ENCODE measurements at places on chromosomes 6 and 20.

GRCh38 chr6:112065426-112065986, 11.6 kb downstream of the CCN6 start:
- DNase-seq, result no peak

DNA sequence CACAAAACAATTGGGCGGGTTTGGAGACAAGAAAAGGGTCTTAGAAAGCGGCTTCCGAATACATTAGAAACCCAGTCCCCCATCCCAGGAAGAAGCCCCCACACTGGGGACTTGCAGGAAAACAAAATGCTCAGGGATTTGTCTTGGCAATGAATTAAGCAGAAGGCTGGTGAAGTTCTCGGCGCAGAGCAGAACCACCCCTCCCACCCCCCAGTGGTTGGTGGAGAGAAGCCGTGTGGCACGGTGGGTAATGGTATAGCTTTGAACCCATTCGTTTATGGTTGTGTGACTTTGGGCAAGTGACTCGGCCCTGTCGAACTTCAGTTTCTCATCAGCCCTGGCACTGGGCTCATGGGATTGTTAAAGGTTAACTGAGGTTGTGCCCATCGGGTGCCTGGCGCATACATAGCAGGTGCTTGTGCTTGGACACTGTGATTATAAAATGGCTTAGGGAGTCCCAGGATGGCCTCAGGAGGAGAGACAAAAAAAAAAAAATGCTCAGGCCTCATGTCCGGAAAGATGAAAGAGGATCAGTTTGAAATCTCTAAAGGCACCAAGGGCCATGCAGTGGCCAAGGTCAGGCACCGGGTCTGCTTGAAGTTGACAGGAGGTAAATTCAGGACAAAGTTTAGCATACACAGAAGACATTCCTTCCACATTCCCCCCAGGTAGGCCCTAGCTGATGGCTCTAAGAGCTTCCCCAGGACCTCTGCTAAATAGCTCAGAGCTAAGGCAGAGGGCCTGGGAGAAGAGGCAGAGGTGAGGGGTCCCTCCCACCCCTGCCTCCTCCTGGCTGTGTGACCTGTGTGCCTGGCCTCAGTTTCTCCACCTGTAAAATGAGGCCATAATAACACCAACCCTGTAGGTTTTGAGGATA, 120.1 kb upstream of the PTPN1 start:
- no peak for DNase-seq

DNA sequence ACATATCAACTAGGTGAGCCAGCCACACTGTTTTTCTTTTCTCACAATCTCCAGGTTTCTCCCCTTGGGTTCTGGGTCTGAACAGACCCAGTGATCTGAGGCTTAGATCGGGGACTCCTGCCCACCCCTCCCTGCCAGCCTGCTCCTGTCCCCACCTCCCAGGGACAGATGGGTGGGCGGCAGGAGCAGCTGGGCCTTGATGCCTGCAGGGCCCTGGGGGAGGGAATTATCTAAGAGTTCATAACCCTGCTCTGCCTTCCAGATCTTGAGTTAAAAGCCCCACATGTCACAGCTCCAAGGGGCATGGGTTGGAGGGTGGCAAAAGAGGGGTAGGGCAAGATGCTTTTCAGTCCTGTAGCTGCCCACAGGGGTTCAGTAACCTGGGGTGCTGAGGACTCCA, 5.2 kb upstream of the XKR7 start:
- no peak for DNase-seq

DNA sequence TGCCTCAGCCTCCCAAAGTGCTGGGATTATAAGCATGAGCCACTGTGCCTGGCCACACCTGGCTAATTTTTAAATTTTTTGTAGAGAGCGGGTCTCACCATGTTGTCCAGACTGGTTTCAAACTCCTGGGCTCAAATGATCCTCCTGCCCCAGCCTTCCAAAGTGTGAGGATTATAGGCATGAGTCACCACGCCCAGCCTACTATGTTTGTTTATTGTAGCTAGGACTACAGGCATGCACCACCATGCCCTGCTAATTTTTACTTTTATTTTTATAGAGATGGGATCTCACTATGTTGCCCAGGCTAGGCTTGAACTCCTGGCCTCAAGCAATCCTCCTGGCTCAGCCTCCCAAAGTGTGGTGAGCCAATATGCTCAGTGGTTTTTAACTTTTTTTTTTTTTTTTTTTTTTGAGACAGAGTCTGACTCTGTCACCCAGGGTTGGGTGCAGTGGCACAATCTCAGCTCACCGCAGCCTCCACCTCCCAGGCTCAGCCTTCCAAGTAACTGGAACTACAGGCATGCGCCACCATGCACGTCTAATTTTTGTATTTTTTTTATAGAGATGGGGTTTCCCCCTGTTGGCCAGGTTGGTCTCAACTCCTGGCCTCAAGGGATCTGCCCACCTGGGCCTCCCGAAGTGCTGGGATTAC, 12.0 kb upstream of the DDX43 start:
- DNase-seq, result no peak

GRCh38 chr6:106579281-106579680, 50.0 kb downstream of the RTN4IP1 start:
- DNase-seq, result no peak

DNA sequence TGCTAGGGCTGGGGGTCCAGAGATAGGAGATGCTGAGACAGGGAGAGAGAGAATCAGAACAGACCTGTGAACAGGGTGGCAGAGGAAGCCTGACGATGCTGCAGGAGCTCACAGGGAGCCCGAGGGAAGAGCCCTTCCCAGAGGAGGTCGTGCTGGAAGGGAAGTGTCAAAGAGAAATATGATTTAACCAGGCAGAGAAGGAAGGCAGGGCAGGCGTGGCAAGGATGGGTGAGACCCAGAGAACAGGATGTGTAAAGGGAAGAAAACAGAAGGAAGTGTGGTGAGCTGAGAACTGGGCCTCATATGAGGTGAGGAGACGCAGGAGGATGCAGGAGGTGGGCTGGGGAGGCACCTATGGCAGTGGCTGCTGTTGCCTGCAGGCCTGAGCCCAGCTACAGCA, 105.6 kb downstream of the ZDHHC14 start:
- no peak for DNase-seq

DNA sequence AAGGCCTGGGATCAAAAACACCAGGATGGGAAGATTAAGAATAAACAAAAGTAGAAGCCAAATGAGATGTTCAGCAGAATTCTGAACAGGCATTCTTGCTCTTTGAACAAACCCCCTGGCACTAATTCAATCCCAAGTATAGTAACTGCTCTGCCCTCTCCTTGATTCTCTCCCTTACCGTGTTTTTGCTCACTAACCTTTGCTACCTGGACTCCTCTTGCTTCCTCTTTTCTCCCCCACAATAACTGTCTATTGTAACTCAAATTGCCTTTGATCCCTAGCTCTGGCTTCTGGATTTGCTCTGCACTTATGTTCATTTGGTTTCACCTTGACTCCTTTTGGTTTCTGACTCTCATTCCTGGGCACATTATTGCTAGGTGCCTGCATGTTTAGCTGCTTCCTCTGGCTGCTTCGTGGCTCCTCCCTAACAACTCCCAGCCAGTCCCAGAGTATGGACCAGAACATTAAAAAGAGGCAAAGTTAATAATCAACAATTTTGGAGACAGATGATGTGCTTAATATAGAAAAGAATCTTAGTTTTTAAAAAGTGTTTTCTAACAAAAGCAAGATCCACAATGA, 65.4 kb upstream of the PHIP start:
- DNase-seq, result no peak

GRCh38 chr6:155684416-155685196, 229.0 kb upstream of the NOX3 start:
- DNase-seq, result no peak

GRCh38 chr6:63058601-63059000, 152.7 kb upstream of the FKBP1C start:
- DNase-seq, result no peak

- no peak for DNase-seq
These were observed 8.5 kb downstream of the TRAM2 start for GRCh38 chr6:52568320-52568719.

GRCh38 chr6:144646093-144647056, 361.2 kb downstream of the UTRN start:
- DNase-seq, result no peak

- DNase-seq, result no peak
These were observed 75.1 kb upstream of the SCGN start for GRCh38 chr6:25576919-25577318.

GRCh38 chr6:33455051-33455450, 675 bp downstream of the ZBTB9 start:
- DNase-seq, result no peak

DNA sequence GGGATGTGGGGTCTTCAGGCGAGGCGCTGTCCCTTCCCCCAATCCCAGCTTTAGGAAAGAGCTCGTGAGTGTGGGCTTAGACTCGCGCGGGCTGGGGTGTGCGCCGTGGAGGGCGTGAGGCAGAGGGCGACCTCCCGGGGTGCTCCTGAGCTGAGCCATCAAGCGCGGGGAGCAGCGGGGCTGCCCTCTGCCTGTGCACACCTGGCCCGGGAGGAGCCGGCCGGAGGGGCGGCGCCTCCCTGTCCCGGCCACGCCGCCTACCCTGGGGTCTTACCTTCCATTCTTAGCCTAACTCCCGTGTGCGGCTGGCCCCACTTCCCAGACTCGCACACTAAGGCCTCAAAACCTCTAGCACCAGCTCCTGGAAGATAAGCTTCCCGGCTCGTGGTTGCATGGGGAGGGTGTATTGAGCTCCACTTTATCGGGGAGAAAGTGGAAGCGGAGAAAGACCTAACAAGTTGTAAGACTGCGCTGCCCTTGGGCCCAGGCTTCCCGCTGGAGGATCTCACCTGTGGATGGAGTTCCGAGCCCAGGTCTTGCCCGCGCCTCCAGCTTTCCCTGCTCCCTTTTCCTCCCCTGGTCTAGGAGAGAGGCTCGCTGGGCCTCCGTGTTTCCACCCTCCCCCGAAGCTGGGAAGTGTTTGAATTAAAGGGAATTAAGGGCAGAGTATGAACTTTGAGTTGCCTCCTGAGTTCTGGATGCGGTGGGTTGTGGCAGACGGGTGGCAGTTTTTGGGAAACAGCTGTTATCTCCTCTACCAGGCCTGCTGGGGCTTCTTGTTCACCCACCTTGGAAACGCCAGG, 1.2 kb downstream of the DNMT3B start:
- DNase-seq, result no peak

- DNase-seq, result no peak
These were observed 72.1 kb downstream of the PERP start for GRCh38 chr6:138035070-138035469.

DNA sequence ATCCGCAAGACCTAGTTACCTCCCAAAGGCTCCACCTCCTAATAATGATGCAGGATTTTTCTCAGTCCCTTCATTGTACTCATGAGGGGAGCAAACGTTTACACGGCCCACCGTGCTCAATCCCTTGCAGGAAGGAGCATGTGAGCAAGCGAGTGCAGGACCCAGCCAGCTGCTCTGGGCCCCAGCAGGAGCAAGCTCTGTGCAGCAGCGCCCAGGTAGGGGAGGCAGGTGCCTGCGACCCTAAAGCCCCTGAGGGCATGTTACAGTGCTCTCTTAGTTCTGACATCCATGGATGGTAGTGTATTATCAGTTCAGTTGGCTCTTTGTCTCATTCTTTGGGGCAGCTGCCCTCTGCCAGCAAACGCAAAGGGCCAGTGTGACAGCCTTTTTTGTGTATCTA, 143.4 kb downstream of the TBXT start:
- no peak for DNase-seq

All from stimulated activated CD4-positive, alpha-beta T cell treated with anti-CD3 and anti-CD28 coated beads, Interleukin-4, amount 100 ng/mL, for 24 hours (primary cell).